ENCODE measurements at places on chromosomes 7 and 10.

DNA sequence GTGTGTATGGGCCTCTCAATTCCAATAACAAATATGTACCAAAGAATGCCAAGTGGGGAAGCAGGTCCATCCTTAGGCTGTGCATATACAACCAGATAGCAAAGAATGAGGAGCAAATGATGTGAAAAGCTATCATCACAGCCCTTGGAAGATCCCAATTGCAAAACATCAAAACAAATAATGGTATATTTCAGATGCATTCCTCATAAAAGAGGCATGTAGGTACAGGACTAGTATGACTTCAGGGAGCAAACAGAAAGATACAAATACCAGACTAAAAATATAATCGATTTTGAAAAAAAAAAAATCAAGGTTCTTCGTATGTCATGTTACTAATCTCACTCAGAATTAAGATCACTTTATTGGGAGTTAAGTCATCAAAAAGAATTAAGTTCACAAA lies 18.5 kb upstream of the SPOCK2 start:
- no peak for DNase-seq

- no peak for DNase-seq
Observed at GRCh38 chr7:44098092-44099068, 5.8 kb upstream of the AEBP1 start.

DNA sequence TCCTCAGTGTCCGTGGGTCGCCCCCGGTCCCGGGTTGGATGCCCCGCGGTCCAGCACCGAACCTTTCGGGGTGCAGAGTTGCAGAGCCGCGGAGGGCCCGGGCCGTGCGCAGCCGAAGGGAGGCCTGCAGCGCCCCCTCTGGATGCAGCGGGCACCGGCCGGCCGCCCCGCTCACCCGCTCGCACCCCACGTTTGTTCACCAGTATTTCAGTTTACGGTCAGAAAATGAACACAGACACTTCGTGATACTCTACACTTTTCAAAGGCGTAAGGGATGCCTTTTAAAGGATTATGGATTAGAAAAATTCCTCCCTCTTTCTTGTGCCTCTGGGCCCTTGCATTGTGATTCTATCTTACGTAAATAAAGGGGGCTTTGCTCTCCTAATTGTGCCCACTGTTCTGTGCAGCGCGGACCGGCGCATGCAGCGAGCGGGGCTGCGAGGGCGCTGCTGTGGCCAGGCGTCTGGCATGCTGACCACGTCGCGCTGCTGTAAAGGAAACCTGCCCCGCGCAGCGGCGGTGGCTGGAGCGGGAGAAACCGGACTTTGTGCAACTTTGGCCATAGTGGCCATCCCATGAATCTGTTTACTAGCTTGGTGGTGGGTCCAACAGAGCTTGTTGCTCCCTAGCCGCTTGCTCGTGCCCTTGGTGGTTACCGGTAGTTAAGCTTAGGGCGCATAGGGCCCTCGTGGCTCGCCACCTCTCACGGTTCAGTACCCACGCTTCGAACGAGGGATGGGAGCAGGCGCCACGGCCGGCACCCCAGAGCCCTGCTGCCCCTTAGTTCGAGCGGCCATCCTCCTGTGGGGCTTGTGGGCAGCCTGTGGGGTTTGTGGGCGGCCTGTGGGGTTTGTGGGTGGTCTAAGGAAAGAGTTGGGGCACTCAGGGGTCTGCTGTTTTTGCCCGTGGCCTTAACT lies 739 bp upstream of the MEST start:
- no peak for DNase-seq

DNA sequence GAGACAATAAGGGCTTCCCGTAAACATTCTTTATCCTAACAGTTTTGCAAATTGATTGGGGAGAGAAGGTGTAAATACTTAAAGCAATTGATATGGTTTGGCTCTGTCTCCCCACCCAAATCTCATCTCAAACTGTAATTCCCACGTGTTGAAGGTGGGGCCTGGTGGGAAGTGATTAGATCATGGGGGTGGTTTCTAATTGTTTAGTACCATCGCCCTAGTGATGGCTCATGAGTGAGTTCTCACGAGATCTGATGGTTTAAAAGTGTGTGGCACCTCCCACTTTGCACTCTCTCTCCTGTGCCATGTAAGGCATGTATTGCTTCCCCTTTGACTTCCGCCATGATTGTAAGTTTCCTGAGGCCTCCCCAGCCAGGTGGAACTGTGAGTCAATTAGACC lies 22.1 kb upstream of the CAPZA2 start:
- no peak for DNase-seq

- DNase-seq, result no peak
Observed at GRCh38 chr7:119233015-119233414, 1008.5 kb downstream of the ANKRD7 start.

- no peak for DNase-seq
Observed at GRCh38 chr7:10934292-10934691, 39.4 kb upstream of the PHF14 start.

- DNase-seq, result no peak
Observed at GRCh38 chr10:90889636-90890035, 17.9 kb downstream of the RPP30 start.

DNA sequence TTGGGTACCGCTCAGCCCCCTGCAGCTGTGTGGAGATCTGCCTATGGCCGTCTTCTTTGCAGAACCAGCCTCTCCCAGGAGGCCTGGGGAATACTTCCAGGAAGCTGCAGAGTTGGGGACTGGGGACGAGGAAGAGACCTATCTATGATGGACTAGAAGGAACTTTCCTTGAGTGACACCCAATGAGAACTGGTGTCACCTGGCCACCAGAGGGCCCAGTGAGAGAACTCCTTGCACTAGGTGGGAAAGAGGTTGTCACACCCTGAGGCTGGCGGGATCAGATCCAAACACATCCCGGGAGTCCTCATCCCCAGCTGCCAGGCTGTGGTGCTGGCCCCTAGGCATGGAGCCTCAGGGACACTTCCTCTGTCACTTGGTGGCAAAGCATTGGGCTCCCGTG lies 4.9 kb upstream of the GRID2IP start:
- DNase-seq, result no peak

GRCh38 chr10:129871966-129872365 lies 92.1 kb downstream of the EBF3 start:
- DNase-seq, result no peak

GRCh38 chr10:16952080-16952479 lies 134.9 kb upstream of the RSU1 start:
- DNase-seq, result no peak

GRCh38 chr10:91198781-91199180 lies 21.7 kb upstream of the PCGF5 start:
- DNase-seq, result no peak

- no peak for DNase-seq
Observed at GRCh38 chr7:44067064-44067951, 1.9 kb upstream of the PGAM2 start.

GRCh38 chr10:14259696-14260566 lies 70.8 kb downstream of the FRMD4A start:
- DNase-seq, result no peak

- no peak for DNase-seq
Observed at GRCh38 chr7:22109761-22110160, 164.1 kb upstream of the CDCA7L start.

GRCh38 chr7:84912993-84913635 lies 273.7 kb downstream of the SEMA3D start:
- DNase-seq, result no peak

DNA sequence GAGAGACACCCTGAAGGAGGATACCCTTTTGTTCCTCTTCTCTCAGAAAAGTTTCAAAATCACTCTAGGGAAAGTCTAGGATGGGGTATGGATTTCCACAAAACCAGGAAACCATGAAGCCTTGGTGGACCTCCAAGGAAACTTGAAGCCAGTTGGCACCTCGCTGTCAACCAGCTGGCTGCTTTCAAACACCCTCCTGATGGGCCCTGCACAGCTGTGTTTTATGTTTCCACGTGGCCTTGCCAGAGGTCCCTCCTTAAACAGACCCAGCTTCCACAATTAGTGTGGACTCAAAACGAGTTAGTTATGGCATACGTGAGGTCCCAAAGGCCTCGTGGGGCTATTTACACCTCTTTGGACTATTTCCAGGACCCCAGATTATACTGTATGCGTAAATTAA lies 5.9 kb downstream of the PPP1R3A start:
- no peak for DNase-seq

- DNase-seq, result no peak
Observed at GRCh38 chr7:4109481-4110110, 572.5 kb upstream of the FOXK1 start.

DNA sequence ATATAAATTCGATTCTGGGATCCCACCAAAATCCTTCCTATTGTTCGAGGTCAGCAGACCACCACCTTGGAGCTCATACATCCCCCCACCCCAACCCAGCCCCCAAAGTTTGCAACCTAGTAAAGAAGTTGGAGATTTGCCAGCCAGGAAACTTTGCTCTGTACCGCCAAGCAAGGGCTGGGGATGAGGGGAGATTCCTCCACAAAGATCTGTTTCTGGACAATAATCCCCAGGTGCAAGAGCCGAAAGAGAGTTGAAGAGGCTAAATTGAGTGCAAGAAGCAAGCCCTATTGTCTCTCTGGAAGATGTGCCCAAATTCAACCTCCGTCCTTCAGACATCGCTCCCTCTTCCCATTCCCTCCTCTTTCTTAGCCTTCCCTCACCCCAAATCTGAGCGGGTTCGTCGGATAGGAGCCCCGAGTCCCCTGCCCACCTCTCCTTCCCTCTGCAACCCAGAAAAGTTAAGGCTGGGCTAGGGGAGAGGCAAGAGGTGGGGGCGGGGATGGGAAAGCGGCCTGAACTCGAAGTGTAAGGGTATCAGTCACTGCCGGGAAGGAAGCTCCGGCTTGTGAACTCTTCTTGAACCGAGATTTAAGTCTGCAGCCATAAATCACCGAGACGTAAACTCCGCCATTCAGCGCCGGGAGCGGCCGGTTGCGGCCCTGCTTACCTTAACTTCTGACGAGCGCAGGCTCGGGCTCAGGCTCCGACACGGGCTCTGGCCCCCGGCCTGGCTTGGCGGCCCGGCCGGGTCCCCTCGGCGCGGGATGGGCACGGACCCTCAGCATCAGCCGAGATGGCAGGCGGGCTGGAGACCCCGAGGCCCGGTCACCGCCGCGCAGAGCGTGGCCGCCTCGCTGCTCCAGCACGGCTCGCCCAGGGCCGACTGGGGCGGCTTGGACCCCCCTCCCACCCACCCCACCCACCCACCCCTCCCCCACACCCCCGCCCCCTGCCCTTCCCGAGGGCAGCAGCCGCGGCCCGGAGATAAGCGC lies 10.8 kb upstream of the HOXA2 start:
- DNase-seq, result no peak

DNA sequence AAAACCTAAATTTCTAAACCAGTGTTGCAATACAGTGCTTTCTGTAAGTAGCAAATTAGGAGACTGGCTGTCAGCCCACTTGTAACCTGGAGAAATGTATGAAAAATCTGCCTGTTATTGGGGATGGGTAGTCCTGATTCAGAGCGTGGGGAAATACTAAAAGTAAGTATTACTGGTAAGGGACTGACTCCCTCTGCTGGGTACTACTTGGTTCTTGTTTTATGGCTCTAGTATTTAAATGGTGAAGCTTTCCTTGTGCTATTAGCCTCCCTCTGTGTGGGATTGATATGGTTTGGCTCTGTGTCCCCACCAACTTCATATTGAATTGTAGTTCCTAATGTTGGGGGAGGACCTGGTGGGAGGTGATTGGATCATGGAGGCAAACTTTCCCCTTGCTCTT lies 886.1 kb downstream of the SORCS1 start:
- DNase-seq, result no peak

- DNase-seq, result no peak
Observed at GRCh38 chr10:12995425-12995861, 6.1 kb downstream of the CCDC3 start.

DNA sequence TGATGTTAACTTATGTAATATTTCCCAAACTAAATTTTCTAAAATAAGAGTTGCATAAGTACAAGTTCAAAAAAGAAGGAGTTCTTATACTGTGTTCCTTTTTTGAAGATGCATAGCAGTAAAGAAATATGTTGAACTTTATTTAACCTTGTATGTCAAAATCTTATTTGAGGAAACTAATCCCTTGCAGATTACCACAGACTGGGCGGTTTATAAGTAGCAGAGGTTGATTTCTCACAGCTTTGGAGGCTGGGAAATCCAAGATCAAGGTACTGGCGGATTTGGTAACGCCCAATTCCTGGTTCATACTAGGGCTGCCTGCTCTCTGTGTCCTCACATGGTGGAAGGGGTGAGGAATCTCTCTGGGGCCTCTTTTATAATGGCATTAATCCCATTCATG lies 68.5 kb downstream of the GNAT3 start:
- DNase-seq, result no peak

DNA sequence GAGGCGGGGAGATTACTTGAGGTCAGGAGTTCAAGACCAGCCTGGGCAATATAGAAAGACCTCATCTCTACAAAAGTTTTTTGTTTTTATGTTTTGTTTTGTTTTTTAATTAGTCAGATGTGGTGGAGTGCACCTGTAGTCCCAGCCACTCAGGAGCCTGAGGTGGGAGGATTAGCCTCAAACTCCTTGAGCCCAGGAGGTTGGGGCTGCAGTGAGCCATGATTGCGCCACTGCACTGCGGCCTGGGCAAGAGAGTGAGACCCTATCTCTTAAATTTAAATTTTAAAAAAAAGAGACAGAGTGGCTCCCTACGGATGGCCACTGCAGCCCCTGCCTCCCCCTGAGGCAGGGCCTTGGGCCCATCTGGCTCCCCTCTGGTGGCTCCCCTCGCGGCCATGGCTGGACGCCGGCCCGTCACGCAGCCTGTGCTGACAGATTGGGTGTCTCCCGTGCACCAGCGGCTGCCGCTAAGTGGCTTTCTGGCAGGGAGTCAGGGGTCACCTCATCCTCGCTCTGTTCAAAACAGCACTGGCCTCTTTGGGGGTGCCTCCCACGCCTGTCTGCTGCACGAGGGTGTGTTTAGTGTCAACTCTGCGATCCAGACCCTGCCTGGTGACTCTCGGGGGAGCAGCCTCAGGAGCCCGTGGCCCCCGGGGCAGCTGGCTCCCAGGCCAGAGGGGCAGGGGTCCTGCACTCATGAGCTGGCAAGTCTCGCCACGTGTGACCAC lies 44.4 kb upstream of the ELN start:
- DNase-seq, result no peak

- no peak for DNase-seq
Observed at GRCh38 chr7:151934584-151934983, 21.7 kb upstream of the GALNTL5 start.

DNA sequence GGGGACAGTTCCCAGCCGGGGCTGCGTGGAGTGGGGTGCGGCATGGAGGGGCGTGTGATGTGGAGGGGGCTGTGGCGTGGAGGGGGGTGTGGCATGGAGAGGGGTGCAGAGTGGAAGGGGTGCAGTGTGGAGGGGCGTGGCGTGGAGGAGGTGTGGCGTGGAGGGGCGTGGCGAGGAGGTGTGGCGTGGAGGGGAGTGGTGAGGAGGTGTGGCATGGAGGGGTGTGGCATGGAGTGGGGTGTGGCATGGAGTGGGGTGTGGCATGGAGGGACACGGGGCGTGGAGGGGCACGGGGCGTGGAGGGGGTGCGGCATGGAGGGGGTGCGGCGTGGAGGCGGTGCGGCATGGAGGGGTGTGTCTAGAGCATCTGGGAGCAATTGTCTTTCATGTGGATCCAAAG lies 33.6 kb downstream of the NKX6-2 start:
- no peak for DNase-seq

GRCh38 chr10:65501259-65501658 lies 1424.6 kb upstream of the LRRTM3 start:
- DNase-seq, result no peak

GRCh38 chr10:49387071-49387470 lies 8.8 kb downstream of the DRGX start:
- no peak for DNase-seq
